ENCODE measurements at places on chromosomes 16 and 17.
A peak's percentile ranks its signal among the peaks of the same experiment; 100 is the strongest.

- DNase-seq, result peak; percentile 61
These were observed 2.1 kb downstream of the HES7 start for GRCh38 chr17:8121681-8122421.

- no peak for DNase-seq
These were observed 41.8 kb downstream of the RAB11FIP4 start for GRCh38 chr17:31433091-31433790.

- no peak for DNase-seq
These were observed 30.2 kb downstream of the CDRT4 start for GRCh38 chr17:15437303-15437635.

- peak; percentile 76 for DNase-seq
These were observed 10.3 kb downstream of the HIC1 start for GRCh38 chr17:2064980-2065785.

DNA sequence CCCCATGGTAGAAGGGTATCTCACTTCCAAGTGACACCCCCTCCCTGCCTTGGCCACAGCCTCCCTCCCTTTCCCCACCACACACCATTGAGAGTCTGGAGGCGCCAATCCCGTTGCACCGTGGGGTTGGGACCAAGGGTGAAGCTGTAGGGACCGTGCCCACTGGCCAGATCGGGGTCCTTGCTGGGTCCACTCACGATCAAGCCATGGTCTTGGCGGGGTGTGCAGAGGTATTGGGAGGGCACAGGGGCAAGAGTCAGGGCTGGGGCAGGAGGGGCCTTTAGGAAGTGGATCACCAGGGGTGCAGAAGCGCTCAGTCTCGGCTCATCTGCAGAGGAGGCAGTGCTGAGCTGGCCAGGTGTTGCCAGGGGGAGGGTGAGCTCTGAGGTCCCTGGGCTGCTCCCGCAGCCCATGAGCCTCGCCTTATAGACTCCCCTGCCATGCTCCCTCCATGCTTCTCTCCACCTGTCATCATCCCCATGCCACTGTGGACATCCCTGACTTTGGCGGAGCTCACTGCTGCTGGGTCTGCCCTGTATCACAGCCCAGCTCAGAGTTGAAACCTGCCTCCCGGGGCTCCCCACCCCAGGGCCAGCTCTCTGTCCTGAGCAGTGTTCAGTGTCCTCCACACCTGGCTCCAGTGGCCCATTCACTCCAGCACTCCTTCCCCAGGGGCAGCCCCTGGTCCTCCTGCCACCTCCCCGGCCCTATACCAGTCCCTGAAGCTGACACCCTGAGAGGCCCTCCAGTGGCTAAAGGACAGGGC lies 8.3 kb downstream of the CDH16 start:
- no peak for DNase-seq

- no peak for DNase-seq
These were observed 85.8 kb downstream of the HIC1 start for GRCh38 chr17:2140683-2141082.

- peak; percentile 16 for DNase-seq
These were observed 44.0 kb upstream of the YPEL2 start for GRCh38 chr17:59287452-59287851.

- no peak for DNase-seq
These were observed 16.7 kb upstream of the RAP1GAP2 start for GRCh38 chr17:2779545-2779944.

GRCh38 chr17:73683771-73684170 lies 39.5 kb upstream of the SDK2 start:
- DNase-seq, result no peak

DNA sequence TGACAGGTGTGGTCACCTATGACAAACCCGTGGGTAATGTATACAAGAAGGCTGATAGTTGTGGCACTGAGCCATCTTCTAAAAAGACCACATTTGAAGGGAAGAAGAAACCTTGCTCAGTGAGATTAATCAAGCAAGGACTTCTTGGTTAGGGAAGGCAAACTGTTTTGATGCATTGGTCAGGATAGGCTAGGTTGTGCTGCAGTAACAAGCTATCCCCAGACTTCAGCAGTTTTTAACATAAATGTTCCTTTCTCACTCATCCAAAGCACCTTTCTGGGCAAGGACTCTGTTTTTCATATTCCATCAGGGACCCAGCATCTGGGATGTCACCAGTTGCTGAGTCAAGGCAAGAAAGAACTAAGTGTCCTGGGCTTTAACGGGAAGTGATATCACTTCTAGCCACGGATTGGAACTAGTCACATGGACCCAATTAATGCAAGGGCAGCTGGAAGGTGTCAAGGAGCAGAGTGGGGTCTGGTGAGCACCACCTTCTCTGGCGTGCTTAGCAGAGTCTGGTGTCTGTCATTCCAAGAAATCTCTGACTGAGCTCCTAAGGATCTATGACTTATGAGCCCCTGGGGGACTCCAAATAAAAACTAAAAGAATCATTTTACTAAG lies 52.0 kb upstream of the CCL2 start:
- DNase-seq, result no peak

GRCh38 chr17:82301916-82302567 lies 15.4 kb downstream of the CD7 start:
- no peak for DNase-seq

- DNase-seq, result no peak
These were observed 13.6 kb downstream of the GNA13 start for GRCh38 chr17:65042946-65043345.

GRCh38 chr17:27665549-27665948 lies 34.6 kb downstream of the LGALS9 start:
- no peak for DNase-seq

- no peak for DNase-seq
These were observed 8.1 kb downstream of the RPL19 start for GRCh38 chr17:39208136-39208535.

DNA sequence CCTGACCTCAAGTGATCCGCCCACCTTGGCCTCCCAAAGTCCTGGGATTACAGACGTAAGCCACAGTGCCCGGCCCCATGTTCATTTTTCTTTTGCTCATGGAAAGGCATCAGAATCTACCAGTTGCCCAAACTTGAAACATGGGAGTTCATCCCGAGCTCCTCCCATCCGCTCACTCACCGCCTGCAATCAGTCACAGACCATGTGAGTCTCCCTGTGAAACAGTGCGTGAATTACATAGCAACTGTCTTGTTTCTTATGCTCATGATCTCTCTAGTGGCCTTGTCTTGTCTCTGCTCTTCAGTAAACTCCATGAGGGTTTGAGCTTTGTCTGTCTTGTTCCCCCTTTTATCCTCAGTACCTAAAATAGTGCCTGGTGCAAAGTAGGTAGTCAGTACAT lies 52.1 kb upstream of the TNRC6A start:
- no peak for DNase-seq

All from fibroblast of skin of abdomen (primary cell).